ENCODE measurements at places on chromosomes 3 and 15.

GRCh38 chr3:114646526-114646925, 352.7 kb downstream of the TIGIT start:
- DNase-seq, result no peak

DNA sequence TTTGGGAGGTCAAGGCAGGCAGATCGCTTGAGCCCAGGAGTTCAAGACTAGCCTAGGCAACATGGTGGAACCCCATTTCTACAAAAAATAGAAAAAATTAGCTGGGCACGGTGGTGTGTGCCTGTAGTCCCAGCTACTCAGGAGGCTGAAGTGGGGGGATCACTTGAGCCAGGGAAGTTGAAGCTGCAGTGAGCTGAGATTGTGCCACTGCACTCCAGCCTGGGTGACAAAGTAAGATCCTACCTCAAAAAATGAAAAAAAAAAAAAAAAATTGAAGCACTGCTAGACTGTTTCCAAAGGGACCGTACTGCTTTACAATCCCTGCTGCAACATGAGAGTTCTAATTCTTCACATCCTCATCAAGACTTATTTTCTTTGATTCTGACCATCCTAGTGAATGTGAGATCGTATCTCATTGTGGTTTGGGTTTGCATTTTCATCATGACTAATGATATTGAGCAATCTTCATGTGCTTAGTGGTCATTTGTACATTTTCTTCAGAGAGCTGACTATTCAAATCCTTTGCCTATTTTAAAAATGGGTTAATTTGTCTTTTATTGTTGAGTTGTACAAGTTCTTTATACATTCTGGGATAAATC, 10.8 kb downstream of the CMTM8 start:
- DNase-seq, result no peak

DNA sequence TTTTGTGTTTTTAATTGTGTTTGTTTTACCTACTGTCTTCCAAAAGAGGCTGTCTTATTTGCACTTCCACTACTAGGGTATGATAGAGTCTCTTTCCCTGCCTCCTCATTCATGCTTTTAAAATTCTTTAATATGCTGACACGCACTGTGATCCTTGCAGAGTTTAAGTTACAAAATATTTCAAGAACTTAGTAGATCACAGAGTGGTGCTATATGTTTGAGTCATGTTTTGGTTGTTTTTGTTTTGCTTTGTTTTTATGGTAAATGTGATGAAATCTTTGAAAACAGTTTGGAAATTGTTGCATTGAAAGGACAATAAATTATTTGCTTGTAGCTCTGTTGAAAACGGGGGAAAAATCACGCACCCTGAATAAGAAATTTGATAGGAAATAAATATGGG, 5.9 kb upstream of the ABHD10 start:
- no peak for DNase-seq

DNA sequence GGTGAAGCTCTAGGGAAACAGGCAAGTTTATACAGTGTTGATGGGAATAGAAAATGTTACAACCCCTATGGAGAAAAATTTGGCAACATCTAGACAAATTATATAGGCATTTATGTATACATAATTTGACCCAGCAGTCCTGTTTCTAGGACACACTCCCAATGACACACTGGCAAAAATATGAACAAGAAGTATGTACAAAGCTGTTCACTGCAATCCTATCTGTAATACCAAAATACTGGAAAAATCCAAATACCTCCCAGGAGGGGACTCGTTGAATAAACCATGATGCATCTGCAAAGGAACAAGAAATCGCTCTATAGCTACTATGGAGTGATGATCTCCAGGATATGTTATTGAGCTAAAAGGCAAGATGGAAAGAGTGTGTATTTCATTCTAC, 8.5 kb downstream of the BFSP2 start:
- DNase-seq, result no peak

- no peak for DNase-seq
These were observed 33.4 kb downstream of the ETV5 start for GRCh38 chr3:186075489-186075888.

DNA sequence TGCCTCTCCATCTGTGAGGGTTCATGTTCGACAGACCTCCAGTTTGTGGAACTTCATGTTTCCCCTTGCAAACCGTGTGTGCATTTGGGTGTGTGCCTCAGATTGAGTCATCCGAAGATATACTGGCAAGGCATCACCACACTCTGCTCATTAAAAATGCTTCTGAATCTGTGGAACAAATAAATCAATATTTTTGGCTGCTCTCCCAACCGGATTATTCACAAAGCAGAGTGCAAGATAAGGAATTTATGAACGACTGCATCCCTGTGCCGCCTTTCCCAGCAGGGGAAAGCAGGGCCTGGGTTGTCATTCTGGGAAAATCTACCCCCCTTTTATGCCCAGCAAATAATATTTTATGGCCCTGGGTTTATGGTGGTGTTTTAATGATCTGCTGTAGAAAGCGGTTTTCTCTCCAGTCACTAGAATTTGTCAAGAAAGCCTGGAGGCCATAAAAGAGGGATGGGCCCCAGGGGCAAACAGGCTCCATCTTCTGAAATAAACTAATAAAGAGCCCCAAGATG, 4.2 kb upstream of the WNT5A start:
- DNase-seq, result no peak

Measured in germinal center (tissue), 1 donor.